ENCODE measurements at places on chromosomes 6 and 20. TPM values are rescaled to one million over a fixed set of nuclear protein-coding genes. Genes with fewer than 3 reads are reported as not detected.

Gene KCNK16
- polyA plus RNA-seq = 0.22 TPM

Gene RIPOR3
- polyA plus RNA-seq = 3.0 TPM

DNA sequence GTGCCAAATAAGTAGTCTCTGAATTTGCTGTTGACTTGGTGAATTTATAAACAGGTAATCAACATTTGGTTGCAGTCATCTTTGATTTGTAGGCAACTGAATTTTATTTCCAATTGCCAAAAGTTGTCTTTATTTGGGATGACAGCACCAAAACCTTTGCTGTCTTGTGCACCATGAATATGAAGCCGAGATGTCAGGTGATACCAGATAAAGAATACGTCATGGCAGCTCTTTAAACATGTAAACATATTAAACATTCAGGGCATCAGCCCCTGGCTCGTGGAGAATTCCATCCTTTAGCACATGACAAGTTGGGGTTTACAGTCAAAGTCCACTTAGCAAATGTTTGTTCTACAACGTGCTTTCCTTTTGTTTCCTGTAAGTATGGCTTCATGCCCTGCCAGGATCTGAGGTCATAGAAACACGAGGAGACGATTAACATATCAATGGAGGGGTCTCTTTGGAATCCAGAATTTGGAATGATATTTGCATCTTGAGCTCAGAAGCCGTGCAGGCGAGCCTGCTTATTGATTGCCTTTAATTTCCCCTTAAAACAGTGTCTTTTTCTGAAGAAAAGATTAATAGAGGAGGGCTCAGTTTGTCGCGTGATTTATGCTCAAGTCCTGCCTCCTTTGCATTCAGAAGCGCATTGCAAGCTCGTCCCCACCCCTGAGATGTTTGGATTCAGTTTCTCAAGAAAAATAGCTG lies 170.2 kb upstream of the ZNF217 start:
- DNase-seq = no peak

DNA sequence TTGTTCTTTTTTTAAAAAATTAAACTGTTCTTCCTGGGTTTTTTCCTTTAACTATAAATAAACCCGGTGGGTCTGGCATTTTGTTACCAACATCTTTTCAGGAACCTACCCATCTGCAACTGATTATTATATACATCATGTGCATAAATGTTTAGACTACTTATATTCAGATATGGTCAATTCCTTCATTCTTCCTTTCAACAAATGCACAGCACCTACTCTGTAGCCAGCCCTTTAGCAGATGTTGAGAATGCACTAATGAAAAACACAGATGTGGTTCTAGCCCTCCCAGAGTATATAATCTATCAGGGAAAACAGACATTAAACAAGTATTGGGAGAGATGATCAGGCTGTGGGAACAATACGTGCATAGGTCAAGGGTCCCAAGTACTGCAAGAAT lies 237.1 kb downstream of the UST start:
- DNase-seq = no peak

- no peak for DNase-seq
These were observed 34.3 kb downstream of the GJA10 start for GRCh38 chr6:89928604-89929003.

Gene HDGFL1
- not detected for polyA plus RNA-seq

DNA sequence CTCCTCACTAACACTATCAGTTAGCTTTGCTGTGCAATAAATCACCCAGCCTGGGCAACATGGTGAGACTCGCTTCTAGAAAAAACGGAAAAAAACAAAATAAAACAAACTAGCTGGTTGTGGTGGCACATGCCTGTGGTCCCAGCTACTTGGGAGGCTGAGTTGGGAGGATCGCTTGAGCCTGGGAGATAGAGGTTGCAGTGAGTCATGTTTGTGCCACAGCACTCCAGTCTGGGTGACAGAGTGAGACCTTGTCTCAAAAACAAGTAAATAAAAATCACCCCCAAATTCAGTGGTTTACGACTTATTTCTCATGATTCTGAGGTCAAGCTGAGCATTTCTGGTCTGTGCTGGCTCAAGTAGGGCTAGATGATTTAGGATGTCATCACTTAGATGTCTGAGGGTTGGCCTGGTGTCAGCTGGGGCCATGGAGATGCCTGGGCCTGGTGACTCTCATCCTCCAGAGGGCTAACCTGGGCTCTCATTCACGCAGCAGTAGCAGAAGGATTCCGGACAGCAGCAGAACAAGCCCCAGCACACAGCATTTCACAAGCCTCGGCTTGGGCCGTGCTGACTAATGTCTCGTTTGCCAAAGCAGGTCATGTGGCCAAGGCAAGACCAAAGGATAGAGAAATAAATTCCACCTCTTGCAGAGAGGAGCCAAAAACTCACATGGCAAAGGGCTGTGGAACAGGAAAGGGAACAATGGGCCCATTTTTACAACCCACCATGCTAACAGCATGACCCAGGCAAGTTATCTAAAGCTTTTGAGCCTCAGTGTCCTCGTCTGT lies 32.5 kb downstream of the MGME1 start:
- no peak for DNase-seq

- no peak for DNase-seq
These were observed 54.2 kb downstream of the HFE start for GRCh38 chr6:26141378-26141904.

- DNase-seq = peak; percentile 25
These were observed 542 bp downstream of the TUBE1 start for GRCh38 chr6:112086744-112087135.

DNA sequence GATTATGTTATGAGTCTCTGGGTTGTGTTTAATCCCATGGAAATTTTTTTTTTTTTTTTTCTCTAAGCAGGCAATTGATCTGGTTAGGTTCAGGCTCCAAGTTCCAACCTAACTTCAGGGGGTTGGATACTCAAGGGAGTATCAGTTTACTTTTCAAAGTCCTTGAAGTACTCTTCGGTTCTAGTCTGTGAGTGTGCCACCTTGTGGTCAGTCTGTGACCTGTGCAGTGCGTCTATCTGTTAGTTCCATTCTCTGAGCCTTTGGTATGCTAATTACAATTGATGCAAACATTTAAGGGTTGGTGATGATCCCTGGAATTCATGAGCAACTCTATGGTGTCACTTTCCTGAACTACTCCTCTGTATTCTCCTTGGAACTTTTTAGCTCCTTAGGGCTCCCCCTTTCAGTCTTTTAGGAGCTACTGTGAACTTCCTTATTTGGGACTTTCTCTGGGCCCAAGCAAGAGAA lies 342.0 kb downstream of the SOX4 start:
- no peak for DNase-seq

DNA sequence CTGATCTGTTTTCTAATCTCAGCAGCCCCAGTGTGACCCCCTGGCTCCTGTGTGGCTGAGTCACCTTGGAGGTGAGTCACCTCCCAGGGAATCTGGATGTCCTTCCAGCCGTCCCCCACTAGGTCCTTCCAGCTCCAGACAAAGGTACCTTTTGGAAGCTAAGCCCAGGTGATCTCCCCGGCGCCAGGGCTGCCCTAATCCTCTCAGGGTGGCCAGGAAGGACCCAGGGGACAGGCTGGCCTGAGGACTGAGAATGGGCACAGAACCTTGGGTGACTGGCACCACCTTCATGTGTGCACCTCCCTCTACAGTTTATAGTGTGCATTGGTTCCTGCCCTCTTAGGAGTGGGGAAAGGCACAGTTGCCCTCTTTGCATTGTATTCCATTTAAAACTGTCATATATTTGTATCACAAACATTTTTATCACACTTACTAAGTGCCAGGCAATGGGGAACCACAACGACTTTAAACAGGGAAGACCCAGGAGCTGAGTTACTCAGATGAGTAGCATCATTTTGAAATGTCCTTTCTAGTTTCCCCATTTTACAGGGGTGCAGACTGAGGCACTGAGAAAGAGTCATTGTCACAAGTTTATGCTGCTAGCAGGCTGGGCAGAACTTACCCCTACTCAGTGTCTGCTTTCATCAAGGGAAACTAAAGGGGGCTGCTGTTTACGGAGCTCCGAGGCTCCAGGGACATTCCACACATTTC lies 2.6 kb upstream of the BPIFB4 start:
- no peak for DNase-seq

DNA sequence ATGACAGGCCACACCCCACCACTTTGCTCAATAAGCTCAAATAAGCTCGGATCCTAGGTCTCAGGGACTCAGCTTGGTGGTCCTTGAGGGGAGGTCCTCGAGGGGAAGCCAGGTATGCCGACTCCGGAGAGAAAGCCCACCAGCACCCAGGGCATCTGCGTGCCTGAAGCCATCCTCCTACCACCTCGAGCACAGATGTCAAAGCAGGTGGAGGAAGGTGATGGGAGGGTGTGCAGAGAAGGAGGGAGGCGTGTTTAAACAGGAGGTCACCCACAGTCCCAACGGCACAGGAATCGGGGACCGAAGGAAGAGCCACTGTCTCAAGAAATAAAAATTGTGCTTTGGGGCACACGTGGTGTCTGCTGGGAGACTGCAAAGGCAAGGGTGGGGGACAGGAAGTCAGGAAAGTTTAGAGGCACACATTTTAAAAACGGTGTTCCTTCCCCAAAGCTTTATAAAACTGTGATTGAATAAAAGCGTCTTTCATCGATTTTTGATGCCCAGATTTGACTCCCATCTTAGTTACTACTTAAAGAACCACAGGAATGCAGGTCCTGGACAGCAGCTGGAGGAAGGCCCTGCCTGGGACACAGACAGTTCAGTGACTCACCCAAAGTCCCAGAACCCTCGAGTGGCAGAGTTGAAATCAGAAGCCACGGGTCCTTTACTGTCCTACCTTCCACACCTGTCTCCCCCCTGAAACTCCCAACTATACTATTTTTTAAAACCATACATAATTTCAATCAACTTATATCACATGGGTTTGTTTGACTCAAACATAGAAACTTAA lies 221.0 kb upstream of the PDE10A start:
- no peak for DNase-seq

DNA sequence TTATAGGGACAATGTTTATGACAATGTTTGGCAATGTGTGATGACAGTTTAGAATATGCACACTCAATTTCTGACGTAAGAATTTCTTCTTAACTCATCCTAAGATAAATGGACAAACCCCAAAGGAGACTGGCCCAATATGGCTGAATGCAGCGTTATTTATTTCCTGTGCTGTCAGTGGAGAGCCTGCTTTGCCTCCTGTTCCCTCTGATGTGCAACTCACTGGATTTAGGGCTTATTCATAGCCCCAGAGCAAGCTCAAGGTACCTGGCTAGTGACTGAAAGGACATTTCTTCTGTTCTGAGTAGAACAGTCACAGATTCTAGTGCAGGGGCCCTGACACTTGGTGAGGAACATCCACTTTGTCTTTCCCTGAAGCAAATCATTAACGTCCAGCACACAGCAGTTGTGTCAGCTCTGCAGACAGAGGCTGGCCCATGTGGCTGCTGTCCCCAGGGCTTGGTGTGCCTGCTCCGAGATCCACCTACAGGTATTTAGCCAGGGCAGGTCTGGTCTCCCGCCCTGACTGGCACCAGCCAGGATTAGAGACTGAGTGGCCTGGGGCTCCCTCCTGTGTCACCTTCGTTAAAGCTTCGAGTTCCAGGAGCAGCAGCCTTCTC lies 64.8 kb downstream of the FARS2 start:
- no peak for DNase-seq

- DNase-seq = no peak
These were observed 1269.3 kb downstream of the GRIK2 start for GRCh38 chr6:102662851-102663250.

DNA sequence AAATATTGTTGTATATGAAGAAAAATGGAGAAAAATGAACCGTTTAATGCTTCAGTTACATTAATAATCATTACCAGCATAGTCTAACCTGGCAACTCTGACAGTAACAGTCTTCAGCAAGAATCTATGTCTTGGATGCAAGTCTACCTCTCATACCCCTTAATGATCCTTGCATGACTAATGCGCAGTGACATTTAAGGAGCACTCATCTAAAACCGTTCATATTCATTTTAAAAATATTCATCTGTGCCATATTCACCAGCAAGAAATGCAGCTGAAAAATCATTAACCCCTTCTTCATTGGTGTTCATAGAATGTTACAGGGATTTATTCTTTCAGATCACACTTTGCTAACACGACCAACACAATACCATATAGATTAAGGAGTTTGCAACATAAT lies 227.2 kb upstream of the ASCC3 start:
- DNase-seq = no peak

Gene SLC17A4
- 0.09 TPM for polyA plus RNA-seq

- no peak for DNase-seq
These were observed 44.2 kb upstream of the MDGA1 start for GRCh38 chr6:37741757-37742400.

DNA sequence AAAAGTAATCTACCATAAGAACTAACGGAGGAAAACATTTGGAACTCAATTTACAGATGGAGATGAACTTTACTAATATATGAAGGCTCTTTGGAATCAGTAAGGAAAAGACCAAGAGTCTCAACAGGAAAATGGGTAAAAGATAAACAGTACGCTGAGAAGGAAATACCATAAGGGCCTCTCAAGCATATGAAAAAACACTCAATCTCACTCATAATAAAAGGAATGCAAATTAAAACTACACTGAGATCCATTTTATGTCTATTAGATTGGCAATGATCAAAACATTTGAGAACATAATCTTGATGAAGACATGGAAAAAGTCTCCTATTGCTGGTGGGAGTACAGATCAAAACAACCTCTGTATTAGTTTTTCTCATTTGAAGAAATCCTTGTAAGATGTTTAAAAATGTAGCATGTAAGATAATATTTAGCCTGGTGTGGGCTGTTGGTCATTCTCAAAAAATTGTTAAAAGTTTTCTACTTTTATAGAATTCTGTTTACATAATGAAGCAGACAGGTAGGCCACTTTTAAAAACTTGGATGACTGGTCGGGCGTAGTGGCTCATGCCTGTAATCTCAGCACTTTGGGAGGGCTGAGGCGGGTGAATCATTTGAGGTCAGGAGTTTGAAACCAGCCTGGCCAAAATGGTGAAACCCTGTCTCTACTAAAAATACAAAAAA lies 14.5 kb downstream of the REV3L start:
- no peak for DNase-seq

- no peak for DNase-seq
These were observed 114.8 kb downstream of the SMOC2 start for GRCh38 chr6:168555618-168556273.

GRCh38 chr6:155995281-155995680 lies 539.6 kb upstream of the NOX3 start:
- no peak for DNase-seq

DNA sequence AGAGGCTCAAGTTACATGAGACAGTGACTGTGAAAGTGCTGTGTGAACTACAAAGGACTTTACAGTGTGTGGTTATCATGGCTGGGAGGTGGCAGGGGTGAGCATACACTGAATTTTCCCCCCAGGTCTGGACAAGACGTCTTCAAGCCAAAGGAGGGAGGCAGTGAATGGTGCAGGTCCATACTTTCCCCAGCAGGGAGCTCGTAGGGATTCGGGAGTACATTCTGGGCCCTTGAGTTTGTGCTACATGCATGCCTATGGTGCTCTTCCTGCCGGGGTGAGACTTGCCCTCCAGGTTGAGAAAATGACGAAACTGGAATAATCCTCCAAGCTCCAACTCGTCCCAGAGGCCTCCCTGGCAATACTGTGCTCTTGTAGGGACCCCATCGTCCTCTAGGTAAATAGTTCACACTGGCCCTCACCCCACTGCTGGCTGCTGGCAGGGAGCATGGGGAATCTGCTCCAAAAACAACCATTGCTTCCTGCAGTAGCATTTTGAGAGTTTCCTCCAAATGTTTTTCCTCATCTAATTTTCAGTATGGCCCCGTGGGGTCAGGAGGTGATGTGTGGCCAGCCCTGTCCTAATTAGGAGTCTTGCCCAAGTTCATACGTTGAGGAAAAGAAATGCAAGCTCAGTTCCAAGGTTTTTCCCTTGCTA lies 57.6 kb downstream of the ZNF831 start:
- no peak for DNase-seq

Gene ZNF311
- polyA plus RNA-seq = 5.3 TPM

All from right lung (tissue), 10 donors.